ENCODE measurements at places on chromosomes 1 and 21.

DNA sequence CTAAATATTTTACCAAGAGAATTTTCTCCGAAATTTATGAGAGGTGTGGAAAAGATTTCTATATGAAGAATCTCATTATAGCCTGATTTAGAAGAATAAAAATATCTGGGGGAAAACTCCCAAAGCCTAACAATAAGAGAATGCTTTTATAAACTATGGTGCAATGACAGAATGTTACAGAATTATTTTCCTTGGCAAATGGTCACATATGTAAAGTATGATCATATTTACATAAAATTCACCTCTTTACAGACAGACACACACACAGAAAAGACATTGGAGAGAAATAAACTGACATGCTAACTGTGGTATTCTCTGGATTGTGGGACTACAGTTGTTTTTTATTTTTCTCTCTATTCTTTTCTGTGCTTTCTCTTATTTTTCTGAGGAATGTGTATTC, 226.3 kb upstream of the USP24 start:
- DNase-seq: peak; percentile 67

- DNase-seq: peak; percentile 48
Observed at GRCh38 chr1:100710906-100711682, 8.4 kb upstream of the VCAM1 start.

DNA sequence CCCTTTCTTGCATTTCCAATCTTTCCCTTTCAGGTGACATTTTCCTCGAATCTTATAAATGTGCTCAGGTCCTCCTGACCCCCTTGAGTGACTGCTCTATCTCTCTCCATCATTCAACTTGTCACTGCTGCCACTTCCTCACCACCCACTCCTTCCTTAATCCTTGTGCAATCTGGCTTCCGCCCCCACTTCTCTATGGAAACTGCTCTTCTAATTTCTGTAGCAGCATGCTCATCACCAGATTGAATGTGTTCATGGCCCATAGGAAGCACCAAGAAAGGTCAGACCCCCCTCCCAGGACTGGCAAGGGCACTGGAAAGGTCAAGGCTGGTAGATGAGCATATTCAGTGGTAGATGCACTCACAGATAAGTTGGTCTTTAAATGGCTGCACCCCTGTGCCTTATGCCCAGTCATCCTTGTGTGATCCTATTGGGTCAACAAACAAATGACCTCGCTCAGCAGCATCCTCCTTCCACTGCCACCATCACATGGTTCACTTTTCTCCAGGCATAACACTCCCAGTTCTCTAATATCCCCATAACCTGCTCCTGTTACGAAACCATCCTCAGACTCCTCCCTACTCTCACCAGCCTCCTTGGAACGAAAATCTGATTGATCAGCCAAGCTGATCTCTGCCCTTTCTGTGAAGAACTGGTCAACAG, 288.5 kb upstream of the POU3F1 start:
- DNase-seq: no peak

GRCh38 chr1:35030338-35030737, 1.4 kb downstream of the ZMYM6 start:
- no peak for DNase-seq

DNA sequence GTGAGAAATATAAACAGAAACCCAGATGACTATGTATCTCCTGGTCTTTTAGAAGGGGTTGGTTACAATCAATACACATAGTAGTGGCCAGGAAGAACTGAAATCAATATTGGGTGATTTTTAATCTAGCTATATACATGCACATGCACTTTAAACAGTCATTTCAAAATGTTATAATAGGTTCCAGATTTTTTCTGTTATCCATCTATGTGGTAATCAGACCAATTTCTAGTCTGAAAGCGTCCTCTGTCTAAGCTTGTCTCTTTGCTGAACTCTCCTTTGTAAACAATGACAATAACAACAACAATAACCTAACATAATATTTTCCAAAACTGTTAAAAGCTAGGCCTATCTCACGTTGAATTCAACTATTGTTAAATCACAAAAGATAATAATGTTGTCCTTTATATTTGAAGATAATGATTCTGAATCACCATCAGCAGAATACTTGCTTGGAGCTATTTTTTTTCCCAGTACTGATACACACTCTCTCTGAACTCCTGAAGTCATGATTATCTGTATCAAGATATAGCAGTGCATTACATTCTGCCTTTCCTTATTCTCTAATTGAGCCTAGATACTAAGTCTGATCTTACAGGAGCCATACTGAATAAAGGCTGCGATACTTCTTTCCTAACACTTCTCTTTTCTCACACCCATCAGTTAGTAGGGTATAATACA, 496.8 kb upstream of the ZRANB2 start:
- DNase-seq: no peak

DNA sequence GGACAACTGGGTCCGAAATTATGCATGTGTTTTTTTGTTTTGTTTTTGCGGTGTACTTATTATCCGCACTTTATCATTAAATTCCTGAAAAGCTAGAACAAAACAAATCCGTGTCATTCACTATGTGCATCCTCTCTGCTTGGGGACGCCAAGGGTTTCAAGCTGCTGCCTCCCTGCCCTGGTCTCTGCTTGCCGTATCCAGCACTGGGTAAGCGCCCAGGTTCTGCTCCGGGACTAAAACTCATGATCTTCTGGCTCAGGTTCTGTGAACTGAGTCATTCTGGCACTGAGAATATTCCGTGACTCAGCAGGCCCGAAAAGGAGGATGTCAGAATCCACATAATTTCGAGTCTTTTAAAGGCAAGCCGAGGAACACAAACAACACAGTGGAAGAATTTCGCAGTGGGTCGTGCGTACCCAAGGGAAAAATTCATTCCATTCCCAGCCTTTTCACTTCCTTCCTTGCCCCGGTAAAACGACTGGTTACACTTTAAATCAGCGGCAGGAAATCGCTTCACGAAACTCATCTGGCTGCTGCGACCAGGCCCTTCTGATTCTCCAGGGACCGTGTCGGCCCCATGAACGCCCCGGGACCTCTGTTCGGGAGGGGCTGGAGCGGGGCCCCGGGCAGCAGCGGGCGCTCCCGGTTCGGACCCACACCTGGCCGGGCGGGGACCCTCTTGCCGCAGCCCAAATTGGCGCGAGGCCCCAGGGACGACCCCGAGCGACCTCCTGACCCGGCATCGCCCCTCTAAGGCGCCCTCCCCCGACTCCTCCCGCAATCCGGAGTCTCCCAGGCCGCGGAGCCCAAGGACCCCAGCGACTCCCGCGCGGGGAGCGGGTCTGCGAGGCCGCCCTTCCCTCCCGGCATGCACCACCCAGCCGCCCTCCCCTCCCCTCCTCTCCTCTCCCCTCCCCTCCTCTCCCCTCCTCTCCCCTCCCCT, 746 bp upstream of the LAMC1 start:
- peak; percentile 99 for DNase-seq

- DNase-seq: no peak
Observed at GRCh38 chr1:218643926-218644325, 298.8 kb downstream of the TGFB2 start.

DNA sequence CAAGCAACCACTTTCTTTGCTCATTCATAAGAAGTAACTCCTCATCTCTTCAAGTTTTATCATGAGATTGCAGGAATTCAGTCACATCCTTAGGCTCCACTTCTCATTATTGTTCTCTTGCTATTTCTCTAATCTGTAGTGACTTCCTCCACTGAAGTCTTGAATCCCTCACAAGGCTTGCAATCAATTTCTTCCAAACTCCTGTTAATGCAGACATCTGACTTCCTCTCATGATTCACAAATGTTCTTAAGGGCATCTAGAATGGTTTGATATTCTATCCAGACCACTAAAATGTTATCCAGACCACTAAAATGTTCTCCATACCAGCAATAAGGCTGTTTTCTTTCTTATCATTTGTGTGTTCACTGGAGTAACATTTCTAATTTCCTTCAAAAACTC, 528.1 kb downstream of the DPYD start:
- DNase-seq: no peak

GRCh38 chr1:67489643-67490042, 59.4 kb upstream of the SERBP1 start:
- DNase-seq: no peak

- peak; percentile 59 for DNase-seq
Observed at GRCh38 chr1:78333502-78333901, 157.3 kb upstream of the PTGFR start.

DNA sequence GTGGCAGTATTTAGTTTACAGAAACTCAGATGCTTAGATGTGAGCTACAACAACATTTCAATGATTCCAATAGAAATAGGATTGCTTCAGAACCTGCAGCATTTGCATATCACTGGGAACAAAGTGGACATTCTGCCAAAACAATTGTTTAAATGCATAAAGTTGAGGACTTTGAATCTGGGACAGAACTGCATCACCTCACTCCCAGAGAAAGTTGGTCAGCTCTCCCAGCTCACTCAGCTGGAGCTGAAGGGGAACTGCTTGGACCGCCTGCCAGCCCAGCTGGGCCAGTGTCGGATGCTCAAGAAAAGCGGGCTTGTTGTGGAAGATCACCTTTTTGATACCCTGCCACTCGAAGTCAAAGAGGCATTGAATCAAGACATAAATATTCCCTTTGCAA, 59.7 kb upstream of the ZNF326 start:
- DNase-seq: no peak

- DNase-seq: no peak
Observed at GRCh38 chr21:45383615-45384201, 21.3 kb upstream of the COL18A1 start.

GRCh38 chr1:245288796-245289195, 134.0 kb downstream of the KIF26B start:
- DNase-seq: no peak

GRCh38 chr1:62687421-62687902, 724 bp downstream of the DOCK7 start:
- DNase-seq: peak; percentile 40

DNA sequence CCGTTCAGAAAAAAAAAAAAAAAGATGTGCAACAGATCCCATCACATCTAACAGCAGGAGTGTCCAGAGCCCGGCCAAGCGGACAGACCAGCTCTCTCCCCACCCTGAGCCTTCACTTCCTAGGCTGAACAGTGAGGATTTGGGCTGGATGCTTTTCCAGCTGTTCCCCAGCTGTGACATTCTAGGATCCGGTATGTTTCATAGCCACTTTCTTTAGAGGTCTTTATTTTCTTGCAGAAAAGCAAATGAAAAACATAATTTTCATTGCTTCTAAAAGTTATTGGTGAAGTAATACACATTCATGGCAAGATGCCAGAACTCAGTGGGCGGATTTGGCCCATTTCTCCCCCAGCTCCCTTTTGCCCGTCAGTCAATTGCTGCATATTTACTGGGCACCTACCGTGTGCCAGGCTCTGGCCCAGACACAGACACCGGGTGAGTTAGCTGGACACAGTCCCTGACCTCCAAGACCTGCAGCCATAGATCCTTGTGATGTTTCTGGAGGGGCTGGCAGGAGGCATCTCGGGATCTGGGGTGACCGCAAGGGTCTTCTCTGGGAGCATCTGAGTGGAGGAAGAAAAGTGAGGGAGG, 213.7 kb upstream of the VAMP3 start:
- peak; percentile 15 for DNase-seq

- peak; percentile 61 for DNase-seq
Observed at GRCh38 chr21:25350056-25350455, 257.2 kb downstream of the MRPL39 start.

- no peak for DNase-seq
Observed at GRCh38 chr21:17699524-17700189, 87.0 kb upstream of the BTG3 start.

DNA sequence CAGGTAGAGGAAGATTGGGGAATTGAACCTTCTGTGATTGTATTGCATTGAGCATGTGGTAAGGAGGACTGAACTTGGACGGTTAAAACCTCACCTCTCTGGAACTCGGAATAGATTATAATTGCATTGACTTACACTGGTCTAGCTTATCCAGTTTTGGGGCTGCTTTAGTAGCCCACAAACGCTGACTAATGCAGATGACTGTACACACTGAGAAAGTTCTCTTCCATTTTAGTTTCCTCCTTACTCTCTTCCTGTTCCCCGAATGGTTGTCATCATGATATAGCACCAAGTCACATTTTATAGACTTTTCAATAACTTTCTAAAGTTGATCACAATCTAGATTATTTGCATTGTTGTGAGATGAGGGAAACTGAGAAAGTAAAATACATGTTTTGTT, 78.2 kb downstream of the NFIA start:
- no peak for DNase-seq

DNA sequence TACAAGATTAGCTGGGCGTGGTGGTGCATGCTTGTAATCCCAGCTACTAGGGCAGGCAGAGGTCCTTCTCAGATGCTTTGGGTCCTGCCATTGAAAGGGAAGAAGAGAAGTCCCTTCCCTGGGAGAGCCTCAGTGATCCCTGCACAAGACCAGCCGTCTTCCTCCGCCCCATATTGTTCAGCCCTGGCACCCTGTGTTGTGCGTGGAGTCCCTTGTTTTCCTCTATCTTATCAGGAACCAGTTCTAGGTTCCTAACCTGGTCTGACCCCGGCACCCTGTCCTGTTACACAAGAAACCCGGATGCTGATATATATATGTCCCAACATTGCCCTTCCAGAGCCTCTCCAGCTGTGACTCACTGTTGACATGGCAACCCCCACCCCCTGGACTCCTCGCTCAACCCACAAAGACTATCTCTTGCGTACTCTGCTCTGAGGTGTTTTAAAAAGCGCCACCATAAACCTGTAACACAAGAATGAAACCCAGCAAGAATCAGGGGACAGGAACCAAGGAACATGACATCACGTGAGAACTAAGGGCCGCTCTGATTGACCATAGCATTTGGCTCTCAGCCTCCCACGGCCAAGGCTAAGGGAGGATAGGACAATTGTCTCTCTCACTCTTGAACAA, 4.8 kb downstream of the MX2 start:
- DNase-seq: peak; percentile 67

DNA sequence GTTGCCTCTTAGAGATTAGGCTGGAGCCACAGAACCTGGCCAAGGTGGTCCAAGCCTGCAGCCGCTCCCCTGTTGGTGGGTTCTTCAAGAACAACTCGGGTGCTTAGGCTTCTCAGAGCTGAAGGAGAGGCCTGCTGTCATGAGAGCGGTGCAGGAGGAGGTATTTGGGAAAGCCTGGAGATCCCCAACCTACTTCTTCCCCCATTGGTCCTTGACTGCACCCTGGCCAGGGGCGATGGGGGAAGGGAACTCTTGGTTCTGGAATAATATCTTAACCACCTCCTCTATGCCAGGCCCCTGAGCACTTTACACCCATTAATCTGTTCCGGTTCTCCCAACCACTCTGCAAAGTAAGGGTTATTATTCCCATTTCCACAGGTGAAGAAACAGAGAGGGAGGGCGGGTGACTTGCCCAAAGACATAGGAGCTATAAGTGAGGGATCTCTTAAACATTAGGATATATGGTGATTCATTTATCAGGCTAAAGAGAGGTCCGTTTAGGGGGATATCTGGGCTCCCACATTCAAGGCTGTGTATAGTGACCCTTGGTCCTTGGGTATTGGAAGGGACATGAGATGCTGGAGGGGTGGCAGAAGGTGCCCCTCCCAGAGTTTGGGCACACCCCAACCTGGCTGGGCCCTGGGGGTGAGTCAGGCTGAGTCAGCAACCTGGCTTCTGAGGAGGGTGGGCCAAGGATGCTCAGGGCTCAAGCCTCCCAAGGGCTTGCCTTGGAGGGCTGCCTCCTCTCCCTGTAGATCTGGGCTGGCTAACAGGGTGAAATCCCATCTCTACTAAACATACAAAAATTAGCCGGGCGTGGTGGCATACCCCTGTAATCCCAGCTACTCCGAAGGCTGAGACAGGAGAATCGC, 5.2 kb downstream of the TRNP1 start:
- DNase-seq: peak; percentile 66

GRCh38 chr1:186498695-186499389, 37.9 kb upstream of the PDC start:
- DNase-seq: peak; percentile 90

Data from fibroblast of skin of scalp (primary cell).